ENCODE measurements at places on chromosomes 1 and 21. TPM values are rescaled to one million over a fixed set of nuclear protein-coding genes. Genes with fewer than 3 reads are reported as not detected.

DNA sequence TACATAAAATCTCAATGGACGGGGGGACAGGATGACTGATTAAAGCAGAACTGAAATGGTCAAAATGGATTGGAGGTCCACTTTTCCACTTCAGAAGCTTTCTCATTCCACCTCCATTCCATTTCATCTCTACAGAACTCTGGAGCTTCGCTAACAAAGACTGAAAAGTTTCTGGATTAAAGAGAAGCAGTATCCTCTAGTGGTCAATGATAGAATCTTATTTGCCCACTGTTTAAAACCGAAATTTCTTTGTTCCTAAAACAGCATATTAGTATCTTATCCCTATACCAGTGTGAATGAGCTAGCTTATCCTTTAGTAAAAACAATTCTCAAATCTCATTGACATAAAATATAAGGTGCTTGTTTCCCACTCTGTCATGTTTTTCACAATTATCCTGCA lies 890.6 kb downstream of the KCNT2 start:
- DNase-seq, result peak; percentile 18

GRCh38 chr1:183516725-183517124 lies 44.4 kb downstream of the SMG7 start:
- DNase-seq, result no peak

DNA sequence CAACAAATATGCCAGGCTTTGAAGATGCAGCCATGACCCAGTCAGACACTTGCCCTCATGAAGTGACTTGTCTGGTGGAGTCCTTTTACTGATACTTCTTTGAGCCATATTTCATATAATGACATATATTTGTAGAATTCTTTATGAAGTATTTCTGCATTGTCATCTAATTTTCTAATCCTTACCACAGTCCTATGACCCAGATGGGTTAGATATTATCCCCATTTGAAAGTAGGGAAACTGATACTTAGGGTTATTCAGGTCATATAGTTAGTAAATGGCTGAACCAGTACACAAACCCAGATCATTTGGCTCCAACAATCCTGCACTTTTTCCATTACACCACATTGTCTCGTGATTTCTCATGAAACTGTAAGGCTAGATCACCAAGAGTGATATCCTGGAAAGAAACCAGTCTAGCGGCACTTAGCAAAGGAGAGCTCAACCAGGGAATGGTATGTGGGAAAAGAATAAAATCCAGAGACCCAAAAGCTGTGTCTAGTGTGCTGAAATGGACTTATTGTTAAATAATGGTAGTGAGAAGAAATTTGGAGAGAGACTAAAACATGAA lies 49.6 kb downstream of the ZFYVE9 start:
- no peak for DNase-seq

DNA sequence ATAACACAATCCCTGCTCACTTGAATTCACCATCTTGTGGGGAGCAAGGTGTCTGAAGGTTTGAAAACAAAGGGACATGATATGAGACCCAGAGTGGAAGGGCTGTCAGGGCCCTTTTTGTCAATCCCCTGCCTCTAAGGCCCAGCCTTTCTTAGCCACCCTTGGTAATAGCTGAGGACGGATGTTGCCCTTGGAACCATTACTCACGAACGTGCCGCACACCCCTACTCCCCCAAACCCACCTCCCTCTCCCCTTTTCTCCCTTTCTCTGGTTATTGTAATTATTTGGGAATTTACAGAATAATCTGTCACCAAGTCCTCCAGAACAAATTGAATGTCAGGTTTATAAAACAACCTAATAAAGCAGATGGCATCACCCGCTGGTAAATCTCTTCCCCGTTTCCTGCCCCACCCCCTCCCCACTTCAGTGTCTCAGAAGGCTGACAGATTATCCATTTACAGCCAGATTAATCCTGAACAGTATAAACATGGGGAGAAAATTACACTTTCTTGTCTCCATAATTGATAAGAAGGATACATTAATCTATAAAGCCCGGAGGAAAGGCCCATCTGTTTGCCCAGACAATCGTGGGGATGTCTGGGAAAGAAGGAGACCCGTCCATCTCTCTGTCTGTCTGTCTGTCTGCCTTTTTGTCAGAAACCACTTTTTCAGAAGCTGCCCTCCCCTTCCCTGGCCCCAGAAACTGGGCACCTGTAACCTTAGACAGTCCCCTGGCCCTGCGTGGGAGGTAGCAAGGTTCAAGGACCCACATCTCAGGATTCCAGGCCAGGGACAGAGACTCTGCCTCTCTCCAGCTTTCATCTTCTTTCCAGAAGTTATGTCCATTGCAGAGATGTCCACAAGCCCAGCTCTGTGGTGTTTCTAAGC lies 60.6 kb upstream of the CD34 start:
- DNase-seq, result no peak

DNA sequence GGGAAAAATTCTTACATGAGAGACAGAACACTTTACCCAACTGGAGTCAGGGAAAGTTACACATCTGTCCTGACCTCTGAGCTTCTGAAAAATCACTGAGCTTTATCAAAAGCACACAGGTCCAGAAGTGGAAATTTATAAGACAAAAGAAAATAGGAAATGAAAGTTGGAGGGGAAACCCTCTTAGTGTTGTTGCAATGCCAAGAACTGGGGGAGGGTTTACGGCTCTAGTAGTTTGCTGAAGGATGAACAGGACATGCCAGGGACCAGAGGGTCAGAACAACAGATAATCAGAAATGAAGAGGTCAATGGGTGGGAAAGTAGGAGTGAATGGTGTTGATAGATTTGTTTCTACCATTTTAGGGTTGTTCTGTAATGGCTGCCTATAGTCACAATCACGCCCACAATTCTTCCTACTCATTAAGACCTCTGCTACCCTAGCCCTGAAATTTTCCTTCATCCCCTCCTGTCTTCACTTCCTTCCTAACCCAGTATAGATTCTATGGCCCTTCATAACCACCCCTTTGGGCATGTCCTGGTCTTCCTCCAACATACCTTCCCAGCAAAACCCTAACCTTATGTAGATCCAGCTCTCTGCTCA lies 30.3 kb upstream of the FMOD start:
- no peak for DNase-seq

GPR157 gene
- polyA plus RNA-seq, result 2.8 TPM

All from A549 (cell line).